ENCODE measurements at places on chromosomes 16 and 17.

- DNase-seq, result no peak
Measured at GRCh38 chr17:30543456-30543855, 66.2 kb downstream of the GOSR1 start.

DNA sequence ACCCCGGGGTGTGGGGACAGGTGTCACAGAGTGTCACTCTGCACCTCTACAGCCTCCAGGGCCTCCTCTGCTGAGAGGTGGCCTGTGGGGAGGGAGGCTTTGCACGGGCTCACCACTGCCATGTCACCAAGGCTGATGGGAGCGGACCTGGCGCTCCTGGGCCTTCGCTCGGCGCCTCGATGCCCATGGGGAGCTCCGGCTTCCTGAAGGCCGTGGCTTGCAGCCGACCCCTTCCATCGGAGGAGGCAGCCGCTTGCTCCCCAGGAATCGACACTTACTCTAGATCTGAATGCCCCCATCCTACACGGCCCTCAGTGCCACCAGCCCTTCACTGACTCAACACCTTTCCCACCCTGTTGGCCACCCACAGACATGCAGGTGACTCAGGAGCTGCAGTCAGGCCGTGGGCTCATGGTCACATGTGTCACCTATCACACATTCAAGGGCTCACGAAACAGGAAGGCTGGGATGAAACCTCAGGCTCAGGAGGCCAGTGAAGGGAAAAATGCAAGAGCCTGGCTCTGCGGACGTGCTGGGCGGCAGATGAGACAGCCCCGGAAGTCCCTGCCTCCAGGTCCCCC, 11.9 kb downstream of the LGALS3BP start:
- DNase-seq, result no peak

DNA sequence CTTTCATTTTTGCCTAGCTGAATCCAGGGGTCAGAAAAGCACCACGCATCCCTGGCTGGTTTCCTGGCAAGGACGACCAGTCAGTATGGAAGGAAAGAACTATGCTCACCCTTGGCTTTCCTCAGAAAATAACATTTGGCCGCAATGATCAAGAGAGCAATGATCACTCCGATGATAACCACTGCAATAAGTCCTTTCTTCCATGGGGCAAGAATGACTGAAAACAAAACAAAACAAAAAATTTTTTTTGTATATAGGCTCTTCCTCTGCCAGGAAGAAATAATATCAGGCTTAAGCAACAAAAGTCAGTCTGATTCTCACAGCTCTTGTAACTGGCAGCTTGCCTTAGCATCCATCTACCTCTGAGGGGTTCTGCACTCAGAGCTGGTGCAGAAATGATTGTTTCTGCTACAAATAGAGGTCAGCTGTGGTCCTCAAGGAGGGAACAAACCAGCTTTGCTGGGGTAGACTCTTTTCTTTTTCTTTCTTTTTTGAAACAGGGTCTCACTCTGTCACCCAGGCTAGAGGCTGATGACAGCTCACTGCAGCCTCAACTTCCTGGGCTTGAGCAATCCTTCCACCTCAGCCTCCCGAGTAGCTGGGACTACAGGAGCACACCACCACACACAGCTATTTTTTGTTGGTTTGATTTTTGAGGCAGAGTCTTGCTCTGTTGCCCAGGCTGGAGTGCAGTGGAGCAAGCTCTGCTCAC, 35.7 kb downstream of the PECAM1 start:
- DNase-seq, result no peak

- DNase-seq, result peak; percentile 66
Measured at GRCh38 chr17:28763804-28764266, 20.0 kb downstream of the TRAF4 start.

- DNase-seq, result no peak
Measured at GRCh38 chr17:80212109-80212508, 8.0 kb downstream of the SGSH start.

GRCh38 chr17:49518346-49519078, 23.4 kb downstream of the NGFR start:
- DNase-seq, result no peak

- DNase-seq, result no peak
Measured at GRCh38 chr16:35150805-35151312, 1691.4 kb downstream of the TP53TG3F start.

DNA sequence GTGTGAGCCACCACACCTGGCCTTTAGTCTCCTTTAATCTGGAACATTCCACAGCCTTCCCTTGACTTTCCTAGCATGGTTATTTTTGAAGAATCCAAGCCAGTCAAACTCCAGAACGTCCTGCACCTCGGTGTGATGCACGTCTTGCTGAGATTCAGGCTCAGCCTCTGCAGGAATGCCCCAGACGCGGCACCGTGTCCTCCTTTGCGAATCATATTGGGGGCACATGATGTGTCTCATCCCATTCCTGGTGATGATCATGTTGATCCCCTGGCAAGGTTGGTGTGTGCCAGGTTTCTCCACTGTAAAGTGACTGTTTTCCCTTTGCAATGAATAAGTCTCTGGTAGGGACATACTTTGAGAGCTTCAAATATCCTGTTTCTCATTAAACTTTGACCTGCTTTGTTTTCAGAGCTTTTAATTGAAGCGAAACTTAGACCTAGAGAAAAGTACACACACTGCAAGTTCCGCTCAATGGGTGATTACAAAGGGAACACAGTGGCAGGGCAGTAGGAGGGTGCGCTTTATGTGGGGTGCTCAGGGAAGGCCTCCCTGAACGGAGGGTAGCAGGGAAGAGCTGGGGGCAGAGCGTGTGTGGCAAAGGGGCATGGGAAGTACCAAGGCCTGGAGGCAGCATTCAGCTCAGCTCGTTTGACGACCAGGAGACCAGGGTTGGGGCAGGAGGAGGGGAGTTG, 9.6 kb upstream of the ATP2C2 start:
- DNase-seq, result no peak

- DNase-seq, result no peak
Measured at GRCh38 chr17:57644326-57644725, 100.8 kb downstream of the CCDC182 start.

DNA sequence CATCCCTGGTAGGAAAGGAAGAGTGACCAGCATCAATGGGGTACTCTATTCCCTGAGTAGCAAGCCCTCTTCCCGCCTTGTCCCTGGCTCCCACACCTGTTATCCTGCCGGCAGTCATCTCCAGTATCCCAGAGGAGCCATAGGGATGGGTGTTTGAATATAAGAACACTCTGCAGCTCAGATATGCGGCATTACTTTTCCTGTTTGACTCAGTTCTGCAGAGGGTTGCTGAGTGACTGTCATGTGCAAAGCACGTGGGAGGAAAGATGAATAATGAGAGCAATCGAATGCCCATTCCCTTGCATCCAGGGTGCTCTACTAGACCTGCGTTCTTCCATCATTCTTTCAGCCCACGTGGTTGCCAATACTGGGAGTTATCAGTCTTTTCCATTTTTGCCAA, 115.1 kb downstream of the PRKCB start:
- no peak for DNase-seq

- DNase-seq, result no peak
Measured at GRCh38 chr17:45035848-45036247, 15.6 kb downstream of the DCAKD start.

GRCh38 chr16:69327585-69328310, 2.6 kb downstream of the PDF start:
- DNase-seq, result no peak

- DNase-seq, result no peak
Measured at GRCh38 chr16:69340095-69340644, 598 bp downstream of the NIP7 start.

- DNase-seq, result no peak
Measured at GRCh38 chr16:87725596-87726235, 40.1 kb downstream of the KLHDC4 start.

DNA sequence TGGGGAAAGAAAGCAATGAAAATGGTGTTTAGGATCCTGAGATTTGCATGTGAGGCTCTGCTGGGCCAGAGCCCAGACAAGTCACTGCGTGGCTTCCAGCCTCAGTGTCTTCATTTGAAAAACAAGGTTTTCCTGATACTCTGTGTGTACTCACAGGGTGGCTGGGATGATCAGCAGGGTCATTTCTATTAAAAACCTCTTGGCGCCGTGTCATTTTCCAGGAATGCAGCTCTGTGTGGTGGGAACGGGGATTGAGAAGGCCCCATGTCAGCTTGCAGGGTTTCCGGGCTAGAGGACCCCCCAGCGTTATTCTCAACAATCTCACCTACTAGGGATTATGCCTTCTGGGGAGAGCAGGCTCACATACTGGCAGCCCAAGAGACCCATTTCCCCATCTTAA, 73.5 kb downstream of the FOXL1 start:
- DNase-seq, result no peak

GRCh38 chr16:57186872-57187854, 1.0 kb downstream of the RSPRY1 start:
- DNase-seq, result no peak

DNA sequence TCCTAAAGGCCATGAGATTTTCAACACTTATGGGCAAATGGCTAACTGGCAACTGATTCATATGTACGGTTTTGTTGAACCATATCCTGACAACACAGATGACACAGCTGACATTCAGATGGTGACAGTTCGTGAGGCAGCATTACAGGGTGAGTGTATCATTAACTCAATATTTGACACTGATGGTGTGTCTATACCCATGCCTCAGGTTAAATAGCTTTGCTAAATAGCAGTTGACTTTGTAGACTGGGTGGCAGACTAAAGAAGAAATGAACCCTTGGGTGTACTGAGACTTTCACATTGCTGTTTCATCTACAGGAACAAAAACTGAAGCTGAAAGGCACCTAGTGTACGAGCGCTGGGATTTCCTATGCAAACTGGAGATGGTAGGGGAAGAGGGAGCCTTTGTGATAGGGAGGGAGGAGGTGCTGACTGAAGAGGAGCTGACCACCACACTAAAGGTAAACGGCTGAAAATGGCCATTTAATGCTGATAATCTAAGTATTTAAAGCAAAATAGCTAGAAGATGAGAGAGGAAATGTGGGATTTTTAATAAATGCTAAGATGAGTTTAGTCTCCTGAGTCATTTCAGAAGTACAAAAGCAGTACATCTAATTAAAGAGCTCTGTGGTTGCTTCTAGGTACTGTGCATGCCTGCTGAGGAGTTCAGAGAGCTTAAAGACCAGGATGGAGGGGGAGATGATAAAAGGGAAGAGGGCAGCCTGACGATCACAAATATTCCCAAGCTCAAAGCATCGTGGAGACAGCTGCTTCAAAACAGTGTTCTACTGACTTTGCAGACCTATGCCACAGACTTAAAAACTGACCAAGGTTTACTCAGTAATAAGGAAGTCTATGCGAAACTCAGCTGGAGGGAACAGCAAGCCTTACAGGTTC, 3.0 kb downstream of the SETD6 start:
- no peak for DNase-seq

DNA sequence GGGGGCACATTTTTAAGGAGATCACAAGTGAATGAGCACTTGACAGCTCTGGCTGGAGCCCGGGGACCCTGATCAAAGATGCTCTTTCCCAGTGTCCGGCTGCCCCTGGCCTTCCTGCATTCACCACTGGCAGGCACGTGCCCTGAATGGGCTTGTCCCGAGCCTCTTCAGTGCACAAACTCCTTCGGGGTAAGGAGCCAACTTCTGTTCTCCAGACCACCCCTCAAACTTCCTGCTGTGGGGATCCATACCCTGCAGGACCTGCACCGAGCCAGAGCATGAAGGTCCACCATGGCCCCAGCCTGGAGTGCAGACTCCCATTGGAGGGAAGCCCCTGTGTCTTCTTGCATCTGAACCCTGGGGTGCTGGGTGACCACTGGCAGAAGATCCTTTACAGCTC, 9.8 kb upstream of the SLC12A3 start:
- no peak for DNase-seq

- DNase-seq, result no peak
Measured at GRCh38 chr17:9115214-9116191, 94.2 kb downstream of the NTN1 start.

DNA sequence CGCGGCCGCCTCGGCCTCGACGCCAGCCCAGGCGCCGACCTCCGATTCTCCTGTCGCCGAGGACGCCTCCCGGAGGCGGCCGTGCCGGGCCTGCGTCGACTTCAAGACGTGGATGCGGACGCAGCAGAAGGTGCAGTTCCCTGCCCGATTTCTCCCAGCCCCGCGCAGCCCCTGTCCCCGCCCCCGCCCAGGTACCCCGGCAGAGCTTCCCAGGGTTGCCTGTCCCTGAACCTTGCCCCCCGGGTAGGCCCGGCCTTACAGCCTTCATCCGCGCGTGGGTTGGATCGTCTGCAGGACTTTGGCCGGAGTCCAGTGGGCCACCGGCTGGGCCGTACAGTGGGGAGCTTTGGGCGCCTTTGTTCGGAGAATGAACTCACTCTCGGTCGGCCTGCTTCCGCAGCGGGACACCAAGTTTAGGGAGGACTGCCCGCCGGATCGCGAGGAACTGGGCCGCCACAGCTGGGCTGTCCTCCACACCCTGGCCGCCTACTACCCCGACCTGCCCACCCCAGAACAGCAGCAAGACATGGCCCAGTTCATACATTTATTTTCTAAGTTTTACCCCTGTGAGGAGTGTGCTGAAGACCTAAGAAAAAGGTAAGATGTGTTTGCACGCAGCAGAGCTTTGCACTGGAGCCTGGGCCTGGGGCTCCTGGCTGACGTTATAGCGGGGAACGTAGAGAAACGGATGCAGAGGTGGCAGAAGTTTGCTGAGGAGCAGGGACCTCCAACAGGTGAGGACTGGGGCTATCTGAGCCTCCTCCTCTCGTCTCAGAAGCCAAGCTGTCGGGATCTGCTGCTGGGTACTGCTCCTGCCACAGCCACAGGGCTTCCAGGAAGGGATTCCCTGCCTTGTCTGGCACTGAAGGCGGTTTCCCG, 593 bp downstream of the GFER start:
- DNase-seq, result no peak

GRCh38 chr17:69949973-69950695, 124.9 kb upstream of the KCNJ16 start:
- no peak for DNase-seq

GRCh38 chr17:72985882-72986720, 106.4 kb downstream of the SLC39A11 start:
- DNase-seq, result peak; percentile 18

- DNase-seq, result no peak
Measured at GRCh38 chr16:81198635-81199034, 39.9 kb upstream of the BCO1 start.

GRCh38 chr16:88406096-88407041, 23.6 kb downstream of the ZNF469 start:
- DNase-seq, result no peak

DNA sequence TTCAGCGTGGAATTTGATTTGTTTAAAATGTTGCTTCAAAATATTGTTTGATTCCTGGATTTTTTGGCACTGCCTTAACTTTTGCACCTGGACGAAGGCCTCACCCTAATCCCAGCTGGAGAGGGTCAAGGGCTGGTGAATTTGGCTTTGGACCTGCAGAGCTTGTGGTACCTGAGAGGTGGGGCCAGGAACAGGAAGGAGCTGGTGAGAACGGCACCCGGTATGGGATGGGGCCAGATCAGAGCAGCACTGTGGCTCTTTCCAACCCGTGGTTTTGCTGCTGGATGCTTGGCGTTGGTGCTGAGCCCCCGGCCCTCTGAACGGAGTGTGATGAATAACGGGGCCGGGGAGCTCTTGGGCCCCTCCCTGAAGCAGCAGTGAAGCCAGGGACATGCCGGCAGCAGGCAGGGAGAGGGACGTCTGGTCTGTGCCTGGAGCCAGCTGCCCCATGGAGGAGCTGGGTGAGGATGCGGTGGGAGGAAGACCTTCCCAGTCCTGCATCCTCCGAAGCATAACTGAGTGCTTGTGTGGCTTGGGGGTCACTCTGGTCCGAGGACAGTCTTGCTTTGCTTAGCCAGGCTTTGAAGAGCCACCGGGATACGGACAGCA, 275.4 kb downstream of the SEC14L1 start:
- DNase-seq, result no peak

GRCh38 chr16:4868026-4868425, 20.7 kb downstream of the UBN1 start:
- no peak for DNase-seq
